ENCODE measurements at places on chromosomes 1 and 21.

DNA sequence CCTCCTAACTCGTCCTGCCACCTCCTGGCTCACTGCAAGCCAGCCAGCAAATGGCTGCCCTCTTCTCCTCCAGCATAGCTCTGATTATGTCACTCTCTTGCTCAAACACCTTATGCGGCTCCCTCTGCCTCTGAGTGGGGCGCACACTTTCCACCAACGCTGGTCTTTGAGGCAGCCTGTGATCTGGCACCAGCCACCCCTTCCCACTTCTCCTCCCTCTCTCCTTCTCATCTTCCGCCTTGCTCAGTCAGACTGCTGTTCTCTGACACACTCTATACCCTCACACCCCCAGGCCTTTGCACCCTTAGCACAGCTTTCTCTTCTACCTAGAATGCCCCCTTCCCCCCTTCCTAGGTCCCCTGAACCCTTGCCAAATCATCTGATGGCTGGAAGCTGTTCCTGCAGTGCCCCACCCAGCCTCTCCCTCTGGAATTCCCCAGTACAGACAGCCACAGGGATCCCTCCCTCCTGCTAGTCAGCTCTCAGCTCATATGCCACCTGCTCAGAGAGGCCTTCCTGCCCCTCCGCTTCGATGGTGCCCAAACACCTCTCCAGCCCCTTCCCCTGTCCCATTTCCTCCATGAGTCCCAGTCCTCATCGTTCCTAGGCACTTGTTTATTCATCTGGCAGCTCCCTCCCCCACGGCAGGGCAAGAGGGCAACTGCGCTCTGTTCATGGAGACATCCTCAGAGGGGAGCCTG is 21.7 kb upstream of the PEF1 start:
- no peak for DNase-seq

DNA sequence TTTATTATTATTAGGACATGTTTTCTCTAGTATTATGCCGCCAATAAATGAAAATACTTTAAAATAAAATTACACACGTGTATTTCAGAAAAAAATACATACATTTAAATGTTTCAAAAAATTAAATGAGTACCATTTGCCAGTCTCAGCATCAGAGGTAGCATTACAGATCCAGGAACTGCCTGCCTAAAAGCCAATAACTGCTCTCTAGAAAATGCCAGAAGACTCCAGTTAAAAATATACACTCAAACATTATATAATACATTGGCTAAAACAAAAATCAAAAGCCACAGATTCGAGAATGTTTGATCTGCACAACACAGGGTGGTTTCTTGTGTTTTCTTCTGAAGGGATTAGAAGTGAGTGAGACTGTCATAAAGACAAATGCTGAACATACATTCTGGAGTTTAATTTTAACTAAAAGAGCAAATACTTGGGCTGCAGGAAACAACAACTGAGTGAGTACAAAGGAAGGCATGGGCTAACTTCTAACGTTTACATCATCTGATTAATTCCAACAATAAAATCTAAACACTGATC is 105.5 kb downstream of the RERE start:
- DNase-seq = no peak

- no peak for DNase-seq
Measured at GRCh38 chr1:32810358-32810757, 6.8 kb downstream of the YARS1 start.

DNA sequence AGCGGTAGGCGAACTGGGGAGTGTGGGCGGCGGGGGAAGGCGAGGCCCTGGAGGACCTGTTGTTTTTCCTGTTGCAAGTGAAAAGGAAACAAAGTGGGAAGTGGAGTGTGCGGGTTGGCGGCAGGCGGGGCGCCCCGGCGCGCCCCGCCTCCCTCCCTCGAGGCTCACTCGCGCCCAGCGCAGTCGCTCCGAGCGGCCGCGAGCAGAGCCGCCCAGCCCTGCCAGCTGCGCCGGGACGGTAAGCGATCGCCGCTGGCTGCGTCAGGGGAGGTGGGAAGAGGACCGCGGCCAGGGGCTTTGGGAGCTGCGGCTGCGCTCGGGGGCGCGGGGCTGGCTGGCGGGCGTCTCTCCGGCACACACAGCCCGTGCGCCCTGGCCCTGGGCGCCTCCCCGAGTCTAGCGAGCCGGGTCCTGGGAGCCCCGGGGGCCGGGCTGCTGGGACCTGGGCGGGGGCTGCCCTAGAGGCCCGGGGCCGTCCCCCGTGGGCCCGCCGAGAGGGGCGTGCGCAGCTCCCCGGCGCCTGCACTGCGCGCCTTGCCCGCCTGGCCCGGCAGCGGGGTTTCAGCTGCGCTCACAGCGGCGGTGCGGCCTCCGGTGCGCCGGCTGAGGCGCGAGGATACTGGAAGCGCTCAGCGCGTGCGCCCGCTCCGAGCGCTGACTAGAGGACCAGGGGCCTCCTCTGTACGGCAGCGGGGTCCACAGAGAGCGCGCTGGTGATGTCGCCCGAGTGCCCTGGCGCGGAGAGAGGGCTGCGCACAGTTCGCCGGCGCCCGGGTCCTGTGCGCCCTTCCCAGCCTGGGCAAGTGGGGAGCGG is at the start of gene PIK3CD:
TSS of gene PIK3CD (plus strand) at position 167 of the 814 bp plus-strand sequence. CDS start 58,725 bp downstream, outside the sequence.
- no peak for DNase-seq

- DNase-seq = no peak
Measured at GRCh38 chr1:65471213-65471833, 50.9 kb downstream of the LEPR start.

DNA sequence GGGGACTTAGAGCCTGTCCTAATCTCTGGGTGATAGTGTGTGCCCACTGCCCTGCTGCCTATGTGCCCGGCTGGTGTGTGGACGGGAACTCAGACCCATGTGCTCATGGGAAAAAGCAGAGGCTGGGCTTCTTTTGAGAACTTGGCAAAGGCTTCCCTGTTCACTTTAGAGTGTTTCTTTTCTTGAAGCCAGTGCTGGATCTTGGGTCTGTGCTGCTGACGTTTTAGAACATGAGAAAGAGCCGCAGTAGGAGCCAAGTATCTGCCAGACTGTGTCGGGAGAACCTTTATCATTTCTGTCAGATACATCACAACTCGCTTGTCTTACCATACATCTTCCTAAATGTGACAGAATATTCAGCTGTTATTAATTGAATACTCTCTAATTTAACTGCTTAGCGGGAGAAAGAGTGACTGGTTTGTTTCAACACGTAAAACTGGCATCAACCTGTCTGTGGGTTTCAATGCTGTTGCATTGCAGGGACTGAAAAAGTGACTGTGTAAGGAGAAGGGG is 195.2 kb downstream of the PBX1 start:
- no peak for DNase-seq

- no peak for DNase-seq
Measured at GRCh38 chr1:161484613-161485012, 20.6 kb upstream of the FCGR2A start.

DNA sequence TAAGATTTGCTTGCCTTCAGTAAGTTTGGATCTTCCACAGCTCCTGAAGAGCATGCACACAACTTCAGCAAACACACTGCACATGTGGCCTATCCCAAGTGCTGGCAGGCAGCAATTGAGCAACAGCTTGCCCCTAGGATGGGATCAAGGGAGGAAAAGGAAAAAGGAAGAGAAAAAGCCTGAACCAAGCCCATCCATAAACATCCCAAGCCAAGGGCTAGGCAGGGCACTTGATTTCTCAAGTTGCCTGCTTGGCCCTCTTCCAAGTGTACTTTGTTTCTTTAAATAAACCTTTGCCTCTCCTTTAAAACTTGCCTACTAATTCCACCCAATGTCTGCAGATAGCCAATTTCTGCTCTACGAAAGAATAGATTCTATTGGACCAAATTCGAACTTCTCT is 49.0 kb upstream of the OLFM3 start:
- no peak for DNase-seq

DNA sequence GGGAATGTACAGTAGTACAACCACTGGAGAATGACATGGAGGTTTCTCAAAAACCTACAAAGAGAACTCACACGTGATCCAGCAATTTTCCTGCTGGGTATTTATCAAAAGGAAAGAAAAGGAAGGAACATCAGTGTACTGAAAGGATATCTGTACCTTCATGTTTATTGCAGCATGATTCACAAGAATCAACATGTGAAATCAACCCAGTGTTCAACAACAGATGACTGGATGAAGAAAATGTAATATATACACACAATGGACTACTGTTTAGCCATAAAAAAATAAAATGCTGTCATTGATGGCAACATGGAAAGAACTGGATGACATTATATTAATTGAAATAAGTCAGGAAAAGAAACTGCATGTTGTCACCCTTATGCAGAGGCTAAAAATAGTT is 19.0 kb upstream of the CYP4A11 start:
- no peak for DNase-seq

GRCh38 chr1:159012495-159012894 is 2.8 kb downstream of the IFI16 start:
- DNase-seq = no peak

DNA sequence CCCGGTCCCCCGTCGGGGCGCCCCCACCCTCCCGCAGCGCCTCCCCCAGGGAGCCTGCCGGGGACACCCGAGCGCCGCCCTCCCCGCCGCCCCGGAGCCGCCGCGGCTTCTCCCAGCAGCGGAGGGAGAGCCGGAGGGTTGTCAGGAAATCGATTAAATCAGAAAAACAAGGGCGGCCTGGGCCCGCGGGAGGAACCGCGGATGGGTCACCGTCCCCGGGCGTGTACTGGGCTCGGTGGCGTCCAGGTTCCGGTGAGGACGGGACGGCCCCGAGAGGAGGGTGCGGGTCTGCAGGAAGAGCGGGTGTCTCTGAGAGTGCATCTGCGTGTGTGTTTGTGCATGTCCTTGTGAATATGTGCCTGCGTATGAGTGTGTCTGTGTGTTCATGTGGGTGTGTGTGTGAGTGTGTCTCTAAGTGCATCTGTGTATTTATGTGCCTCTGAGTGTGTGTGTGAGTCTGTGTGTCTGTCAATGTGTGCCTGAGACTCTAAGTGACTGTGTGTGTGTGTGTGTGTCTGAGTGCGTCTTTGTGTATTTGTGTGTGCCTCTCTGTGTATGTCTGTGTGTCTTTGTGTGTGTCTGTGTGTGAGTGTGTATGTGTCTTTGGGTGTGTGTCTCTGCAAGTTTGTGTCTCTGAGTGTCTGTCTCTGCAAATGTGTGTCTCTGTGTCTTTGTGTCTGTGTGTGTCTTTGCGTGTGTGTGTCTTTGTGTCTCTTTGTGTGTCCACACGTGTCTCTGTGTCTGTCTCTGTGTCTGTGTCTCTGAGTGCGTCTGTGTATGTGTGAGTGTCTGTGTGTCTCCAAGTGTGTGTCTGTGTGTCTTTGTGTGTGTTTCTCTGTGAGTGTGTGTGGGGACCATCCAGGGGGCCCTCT is 1.1 kb downstream of the SPSB1 start:
- DNase-seq = no peak

GRCh38 chr1:234531151-234531635 is 52.2 kb upstream of the TARBP1 start:
- no peak for DNase-seq

GRCh38 chr1:99218999-99219398 is 45.3 kb upstream of the PLPPR4 start:
- no peak for DNase-seq

GRCh38 chr21:31997191-31997590 is 124.4 kb downstream of the HUNK start:
- DNase-seq = no peak

- peak; percentile 80 for DNase-seq
Measured at GRCh38 chr1:155193275-155193990, 14.3 kb downstream of the THBS3 start.

DNA sequence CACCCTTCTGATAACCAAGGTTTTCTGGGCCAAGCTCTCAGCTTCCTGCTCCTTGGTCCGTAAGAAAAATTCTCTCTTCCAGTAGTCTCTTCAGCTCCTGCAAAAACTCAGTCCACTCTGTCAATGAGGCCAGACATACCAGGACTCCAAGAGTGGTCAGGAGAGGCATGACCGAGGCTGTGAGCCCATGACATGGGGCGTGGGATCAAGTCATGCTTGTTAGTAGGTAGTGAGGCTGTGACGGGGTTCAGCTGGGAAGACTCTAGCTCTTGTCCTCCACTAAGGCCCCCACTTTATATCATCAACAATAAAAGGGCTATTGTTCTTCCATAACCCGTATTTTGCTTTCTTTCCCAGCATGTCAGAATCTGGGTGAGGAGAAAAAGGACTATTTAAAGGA is 10.1 kb upstream of the HCRTR1 start:
- no peak for DNase-seq

GRCh38 chr1:218642033-218642948 is 297.2 kb downstream of the TGFB2 start:
- DNase-seq = no peak

- DNase-seq = no peak
Measured at GRCh38 chr1:102937401-102937800, 170.9 kb downstream of the COL11A1 start.

DNA sequence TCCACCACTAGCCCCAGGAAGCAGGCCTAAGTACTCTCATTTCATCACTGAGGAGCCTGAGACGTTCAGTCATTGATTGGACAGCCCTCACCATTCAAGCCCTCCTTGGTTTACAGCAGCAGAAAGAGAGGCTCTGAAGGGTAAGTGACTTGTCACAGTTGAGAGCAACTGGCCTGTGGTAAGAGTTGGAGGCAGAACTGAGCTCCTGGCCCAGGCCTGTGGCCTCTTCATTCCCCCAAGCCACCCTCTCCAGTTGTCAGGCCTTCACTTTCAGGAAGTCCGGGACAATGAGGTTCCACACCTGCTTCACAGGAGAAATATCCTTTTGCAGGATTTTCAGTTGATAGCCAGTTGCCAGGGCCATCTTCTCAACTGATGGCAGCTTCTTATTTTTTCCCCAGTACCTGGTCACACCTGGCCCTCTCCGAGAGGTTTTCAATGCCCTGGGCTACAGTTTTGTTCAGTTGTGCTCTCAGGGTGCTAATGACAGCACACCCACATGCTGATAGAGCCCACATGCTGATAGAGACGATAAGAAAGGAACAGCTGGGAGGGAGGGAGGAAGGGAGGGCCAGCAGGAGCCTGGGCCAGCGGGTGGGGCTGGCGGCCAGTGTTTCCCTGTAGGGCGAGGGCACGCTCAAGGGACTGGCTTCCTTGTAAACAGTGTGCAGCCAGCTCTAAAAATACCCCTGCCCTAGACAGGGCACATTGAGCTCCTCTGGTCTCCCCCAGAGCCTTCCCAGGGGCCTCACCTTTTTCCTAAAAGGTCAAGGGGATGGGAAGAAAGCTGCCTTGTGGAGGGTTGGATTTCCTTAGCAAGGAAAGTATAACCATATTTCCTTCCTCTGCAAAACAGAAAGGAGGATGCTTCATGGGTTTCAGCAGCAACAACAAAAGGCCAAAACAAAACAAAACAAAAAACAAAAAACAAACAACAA is 112.7 kb upstream of the JUN start:
- no peak for DNase-seq

DNA sequence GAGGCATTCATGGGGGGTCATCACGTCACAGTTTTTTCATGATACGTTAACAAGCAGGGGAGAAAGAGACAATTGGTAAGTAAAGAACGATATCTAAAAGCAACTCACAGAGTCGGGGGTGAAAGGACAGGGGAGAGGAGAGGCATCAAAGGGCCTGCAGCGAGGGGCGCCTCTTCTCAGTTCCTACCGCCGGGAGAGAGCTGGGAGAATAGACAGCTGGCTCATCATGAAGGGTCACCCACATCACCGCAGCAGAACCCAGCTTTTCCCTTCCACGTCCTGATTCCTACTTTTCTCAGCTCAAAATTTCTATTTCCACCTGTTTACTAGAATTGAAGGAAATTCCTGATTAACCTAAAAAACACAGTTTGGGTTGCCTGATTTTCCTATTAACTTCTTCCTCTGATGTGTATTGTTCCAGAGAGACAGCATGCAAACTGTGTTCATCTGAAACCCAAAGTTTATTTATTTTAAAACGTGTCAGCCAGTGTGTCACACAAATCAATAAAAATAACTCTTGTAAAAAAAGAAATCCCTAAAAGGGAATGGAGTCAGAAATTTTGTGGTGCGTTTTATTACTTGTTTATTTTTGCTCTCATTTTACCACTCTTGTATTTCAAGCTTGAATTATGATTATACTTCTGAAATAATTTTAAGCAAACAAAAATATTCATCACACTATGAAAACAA is 75.4 kb downstream of the SLC25A24 start:
- DNase-seq = no peak
